Cortex of kidney (tissue), 1 donor: ENCODE measurements at places on chromosomes 6 and 20.

GRCh38 chr20:63636752-63637628 is 10.1 kb upstream of the GMEB2 start:
- DNase-seq, result no peak

DNA sequence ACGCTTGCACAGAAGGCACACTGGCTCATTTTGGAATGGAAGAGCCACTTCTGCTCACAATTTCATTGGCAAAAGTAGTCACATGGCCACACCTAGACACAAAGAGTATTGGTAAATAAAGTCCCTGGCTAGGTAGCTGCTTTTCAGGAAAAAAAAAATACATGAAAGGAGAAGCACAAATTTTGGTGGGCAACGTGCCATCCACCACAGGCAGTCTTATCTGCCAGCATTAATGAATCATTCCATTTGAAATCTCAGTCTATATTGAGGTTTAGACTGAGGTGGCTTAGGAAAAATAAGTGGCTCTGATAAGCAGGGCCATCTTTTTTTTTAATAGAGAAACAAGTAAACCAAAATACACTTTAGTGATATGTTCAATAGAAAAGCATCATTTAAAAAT is 44.3 kb downstream of the ADGRB3 start:
- no peak for DNase-seq

DNA sequence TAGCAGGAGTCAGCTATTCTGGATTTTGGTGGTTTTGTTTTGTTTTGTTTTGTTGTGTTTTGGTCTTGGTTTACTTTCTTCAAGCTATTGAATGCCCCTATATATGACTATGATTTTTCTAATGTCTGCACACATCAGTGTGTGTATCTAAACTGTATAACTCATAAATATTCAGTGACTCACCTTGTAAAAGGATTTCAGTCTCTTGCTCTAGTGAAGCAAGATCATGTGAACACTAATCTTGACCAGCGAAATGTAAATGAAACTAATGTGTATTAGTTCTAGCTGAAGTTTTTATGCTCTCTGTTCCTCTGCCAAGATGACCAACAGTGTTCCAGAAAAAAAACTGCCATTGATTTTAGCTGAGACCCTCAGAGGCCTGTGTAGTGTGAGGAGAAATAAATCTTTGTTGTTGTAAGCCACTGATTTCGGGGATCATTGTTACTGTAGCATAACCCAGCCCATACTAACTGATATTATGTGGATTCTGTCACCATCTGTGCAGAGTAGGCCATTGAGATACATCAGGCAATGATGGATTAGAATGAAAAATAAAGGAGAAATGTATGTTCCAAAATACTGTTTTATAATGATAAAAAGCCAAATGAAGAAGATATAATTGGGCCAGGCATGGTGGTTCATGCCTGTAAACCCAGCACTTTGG is 11.5 kb upstream of the BTBD9 start:
- DNase-seq, result no peak

DNA sequence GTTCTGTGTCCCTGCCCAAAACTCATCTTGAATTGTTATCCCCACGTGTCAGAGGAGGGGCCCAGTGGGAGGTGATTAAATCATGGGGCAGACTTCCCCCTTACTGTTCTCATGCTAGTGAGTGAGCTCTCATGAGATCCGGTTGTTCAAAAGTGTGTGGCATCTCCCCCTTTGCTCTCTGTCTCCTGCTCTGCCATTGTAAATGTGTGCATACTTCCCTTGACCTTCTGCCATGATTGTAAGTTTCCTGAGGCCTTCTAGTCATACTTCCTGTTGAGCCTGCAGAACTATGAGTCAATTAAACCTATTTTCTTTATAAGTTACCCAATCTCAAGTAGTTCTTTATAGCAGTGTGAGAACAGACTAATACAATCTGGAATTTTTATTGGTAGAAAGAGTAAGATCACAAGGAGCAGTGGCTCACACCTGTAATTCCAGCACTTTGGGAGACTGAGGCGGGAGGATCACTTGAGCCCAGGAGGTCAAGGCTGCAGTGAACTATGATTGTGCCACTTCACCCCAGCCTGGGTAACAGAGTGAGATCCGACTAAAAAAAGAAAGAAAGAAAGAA is 47.1 kb upstream of the SLC22A16 start:
- no peak for DNase-seq

GRCh38 chr6:166293731-166294584 is 14.2 kb downstream of the PRR18 start:
- no peak for DNase-seq

DNA sequence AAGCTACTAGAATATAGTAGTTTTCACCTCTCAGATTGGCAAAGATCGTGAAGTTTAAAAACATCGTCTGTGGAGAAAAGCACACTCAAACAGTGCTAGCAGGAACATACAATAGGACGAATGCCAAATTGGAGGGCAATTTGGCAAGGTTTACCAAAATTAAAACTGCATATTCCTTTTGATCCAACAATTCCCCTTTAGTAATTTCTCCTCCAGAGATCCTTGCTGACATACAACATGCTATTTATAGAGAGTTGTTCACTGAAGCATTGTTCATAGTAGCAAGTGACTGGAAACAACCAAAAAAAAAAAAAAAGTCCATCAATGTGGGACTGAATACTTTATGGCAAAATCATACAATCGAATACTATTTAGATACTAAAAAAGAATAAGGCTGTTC is 202.2 kb downstream of the ATXN1 start:
- no peak for DNase-seq

GRCh38 chr6:57109880-57110279 is 19.9 kb downstream of the ZNF451 start:
- DNase-seq, result no peak

DNA sequence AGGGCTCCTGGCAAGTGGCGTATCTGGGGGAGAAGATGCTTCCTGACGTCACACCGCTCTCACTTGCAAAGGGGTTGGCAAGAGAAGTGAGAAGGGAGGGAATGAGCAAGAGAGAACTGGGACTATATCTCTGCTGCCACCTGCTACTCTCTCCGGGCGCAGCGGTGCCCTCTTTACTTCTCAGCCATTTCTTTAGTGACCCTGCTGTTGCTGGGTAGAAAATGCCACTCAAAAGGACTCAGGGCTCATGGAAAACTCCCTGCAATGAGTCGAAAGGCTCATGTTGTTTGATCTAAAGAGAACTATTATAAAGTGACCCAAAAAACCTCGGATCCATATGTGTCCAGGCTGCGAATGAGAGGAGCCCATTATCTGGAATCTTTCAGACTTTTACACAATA is 401.8 kb downstream of the SAMD5 start:
- no peak for DNase-seq

DNA sequence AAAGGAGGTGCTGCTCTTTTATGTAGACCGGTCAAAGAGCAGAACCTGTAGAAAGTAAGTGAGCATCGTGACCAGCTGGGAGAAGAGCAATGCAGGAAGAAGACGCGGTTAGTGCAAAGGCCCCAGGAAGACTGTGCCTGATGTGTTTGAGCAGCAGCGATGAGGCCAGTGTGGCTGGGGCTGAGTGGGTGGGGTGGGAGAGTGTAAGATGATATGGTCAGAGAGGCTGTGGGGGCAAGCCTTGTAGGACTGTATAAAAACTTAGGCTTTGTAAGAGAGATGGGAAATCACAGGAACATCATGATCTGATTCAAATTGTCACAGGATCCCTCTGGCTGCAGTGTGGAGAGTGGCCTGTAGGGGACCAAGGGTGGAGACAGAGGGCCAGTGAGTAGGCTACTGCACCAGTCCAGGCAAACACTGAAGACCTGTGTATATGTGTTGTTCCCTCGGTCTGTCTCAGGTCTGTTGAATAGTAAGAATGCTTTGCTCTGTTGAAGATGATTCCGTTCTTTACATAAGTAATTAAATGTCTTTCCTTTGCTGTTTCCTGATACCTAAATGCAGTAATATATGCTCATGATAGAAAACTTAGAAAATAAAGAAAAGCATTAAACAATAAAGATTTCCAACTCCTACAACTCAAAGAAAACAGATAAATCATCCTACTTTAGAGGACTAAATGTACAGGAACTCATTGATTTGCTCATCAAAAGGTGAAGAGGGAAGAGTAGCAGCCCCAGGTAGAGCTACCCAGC is 23.6 kb upstream of the WFDC2 start:
- DNase-seq, result no peak

GRCh38 chr6:109453594-109454495 is 1.7 kb downstream of the MICAL1 start:
- DNase-seq, result no peak

- no peak for DNase-seq
These were observed 90.9 kb upstream of the GCM1 start for GRCh38 chr6:53239526-53239925.
